ENCODE measurements at places on chromosomes 3 and 15.

DNA sequence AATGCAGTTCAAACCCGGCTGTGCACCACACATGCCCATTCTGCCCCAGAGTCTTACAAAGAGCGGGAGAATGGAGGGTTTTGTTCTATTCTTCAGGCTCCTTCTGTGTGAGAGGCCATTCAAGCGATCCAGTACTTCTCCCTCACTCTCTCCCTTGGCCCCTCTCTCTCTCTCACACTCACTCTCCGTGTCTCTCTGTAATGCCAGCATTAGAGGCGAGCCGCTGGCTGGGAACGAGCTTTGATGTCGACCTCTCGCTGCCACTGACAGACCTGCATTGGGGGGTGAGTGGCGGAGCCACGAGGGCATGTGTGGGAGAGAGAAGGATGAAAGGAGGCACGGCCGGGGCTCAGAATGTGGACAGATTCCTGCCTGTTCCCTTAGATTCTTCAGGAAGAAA is 231.7 kb upstream of the ARRDC4 start:
- H3K27me3 ChIP-seq, result no peaks in the 10 kb centered on the region
- no peaks in the 10 kb centered on the region for H3K4me1 ChIP-seq
- H3K36me3 ChIP-seq, result no peaks in the 10 kb centered on the region
- DNase-seq, result peak; percentile 53
- peak overlapping the region; percentile 19 for H3K27ac ChIP-seq

DNA sequence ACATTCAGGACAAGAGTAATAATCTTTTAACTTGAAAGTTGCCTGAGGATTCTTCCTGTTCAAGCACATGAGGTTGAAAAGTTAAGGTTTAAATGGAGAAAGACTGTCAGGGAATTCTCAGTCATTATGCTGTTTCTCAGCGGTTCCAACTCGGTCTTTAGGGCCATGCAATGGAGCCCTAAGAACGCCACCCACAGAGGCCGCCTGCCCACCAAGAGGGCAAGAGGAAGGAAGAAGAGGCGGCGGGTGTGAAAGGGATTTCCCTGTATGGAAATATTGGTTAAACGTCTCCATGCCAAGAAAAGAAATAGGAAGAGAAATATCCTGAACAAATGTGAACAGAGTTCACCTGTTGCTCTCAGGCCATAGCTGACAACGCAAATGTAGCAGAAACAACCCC is 234.4 kb downstream of the OCA2 start:
- no peaks in the 10 kb centered on the region for H3K27me3 ChIP-seq
- H3K4me3 ChIP-seq, result no peak overlapping the region
- H3K4me1 ChIP-seq, result no peaks in the 10 kb centered on the region
- H3K36me3 ChIP-seq, result no peaks in the 10 kb centered on the region
- H3K27ac ChIP-seq, result no peak overlapping the region
- DNase-seq, result no peak

DNA sequence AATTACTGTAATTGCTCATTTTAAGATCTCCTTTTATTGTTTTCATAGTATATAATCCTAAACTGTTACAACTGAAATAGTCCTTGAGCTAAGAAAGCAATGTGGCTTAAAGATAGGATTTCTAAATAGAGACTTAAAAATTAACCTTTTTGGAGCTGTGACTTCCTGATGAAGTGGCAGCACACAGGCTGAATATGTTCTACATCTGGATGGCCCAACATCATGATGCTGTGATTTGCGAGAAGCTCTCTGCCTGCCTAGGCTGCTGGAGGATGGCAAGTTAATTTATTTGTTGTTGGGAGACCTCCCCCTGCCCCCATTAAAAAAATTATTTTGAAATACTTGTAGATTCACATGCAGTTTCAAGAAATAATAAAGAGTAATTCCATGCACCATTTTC is 134.5 kb downstream of the IGF1R start:
- no peak overlapping the region for H3K4me3 ChIP-seq
- H3K27ac ChIP-seq, result no peak overlapping the region
- no peaks in the 10 kb centered on the region for H3K36me3 ChIP-seq
- H3K27me3 ChIP-seq, result no peaks in the 10 kb centered on the region

DNA sequence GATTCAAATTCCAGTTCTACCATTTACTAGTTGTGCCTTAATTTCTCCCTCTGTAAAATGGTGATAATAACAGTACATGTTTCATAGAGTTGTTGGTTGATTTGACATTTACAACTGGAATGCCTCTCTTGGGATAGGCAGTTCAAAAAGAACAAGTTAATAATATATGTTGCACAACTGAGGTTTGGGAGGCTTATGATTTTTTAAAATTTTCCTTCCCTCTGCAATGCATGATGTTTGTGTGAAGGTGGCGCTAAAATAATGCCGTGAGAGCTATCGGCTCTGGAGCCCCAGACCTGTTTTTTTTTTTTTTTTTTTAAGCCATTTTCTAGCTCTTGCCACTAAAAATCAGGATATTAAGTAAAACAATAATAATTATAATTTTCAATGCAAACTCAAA is 18.6 kb downstream of the DNAJB11 start:
- H3K27me3 ChIP-seq, result no peaks in the 10 kb centered on the region
- H3K4me3 ChIP-seq, result no peak overlapping the region
- no peak for DNase-seq
- H3K4me1 ChIP-seq, result no peaks in the 10 kb centered on the region
- no peak overlapping the region for H3K27ac ChIP-seq

DNA sequence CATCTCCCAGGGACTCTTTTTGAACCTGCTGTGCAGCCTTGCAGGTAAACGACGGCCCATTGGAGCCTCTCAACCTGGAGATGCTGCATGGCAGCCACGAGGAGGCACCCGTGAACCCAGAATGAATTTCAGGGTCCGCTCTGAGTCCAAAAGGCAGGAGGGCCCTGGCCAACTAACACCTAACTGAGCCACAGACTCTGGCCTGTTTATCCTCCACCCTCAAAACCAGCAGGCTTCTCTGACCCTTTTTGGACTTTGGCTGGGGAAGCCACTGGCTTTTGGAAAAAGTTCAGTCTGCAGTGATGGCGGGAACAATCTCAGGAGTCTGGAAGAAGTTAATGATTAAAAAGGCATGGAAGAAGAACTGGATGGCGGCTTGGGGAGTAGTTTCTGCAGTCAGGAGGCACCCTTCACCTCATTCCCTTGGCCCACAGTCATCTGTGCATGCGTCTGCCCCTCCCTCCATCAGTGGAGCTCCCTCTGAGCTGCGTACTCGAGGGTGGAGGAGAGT is 4.1 kb downstream of the PXYLP1 start:
- H3K36me3 ChIP-seq, result no peaks in the 10 kb centered on the region
- peak; percentile 72 for DNase-seq
- no peaks in the 10 kb centered on the region for H3K27me3 ChIP-seq
- H3K4me3 ChIP-seq, result no peak overlapping the region
- H3K27ac ChIP-seq, result no peak overlapping the region

DNA sequence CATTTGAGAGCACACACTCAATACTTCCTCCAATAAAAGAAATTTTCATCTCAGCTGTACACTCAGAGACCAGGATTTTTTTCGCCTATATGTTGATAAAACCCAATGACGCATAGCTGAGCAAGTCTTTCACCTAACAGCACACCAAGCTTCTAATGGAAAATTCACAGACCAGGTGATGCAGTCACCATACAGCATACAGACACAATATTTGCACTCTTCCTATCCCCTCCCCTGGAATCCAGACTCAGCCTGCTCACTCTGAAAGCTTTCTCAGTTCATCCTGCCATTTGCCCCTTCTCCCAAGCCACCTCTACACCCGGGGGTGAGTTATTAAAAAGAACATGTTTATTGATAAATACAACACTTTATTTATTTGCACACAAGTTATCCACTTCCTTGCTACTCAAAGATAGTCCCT is 1.7 kb downstream of the TBC1D5 start:
- no peaks in the 10 kb centered on the region for H3K4me1 ChIP-seq
- no peaks in the 10 kb centered on the region for H3K27me3 ChIP-seq
- no peak for DNase-seq
- peak overlapping the region; percentile 99 for H3K27ac ChIP-seq
- H3K36me3 ChIP-seq, result no peaks in the 10 kb centered on the region

GRCh38 chr15:41944313-41944940 is 27.9 kb downstream of the EHD4 start:
- no peak overlapping the region for H3K4me3 ChIP-seq
- H3K36me3 ChIP-seq, result no peaks in the 10 kb centered on the region
- H3K27me3 ChIP-seq, result no peaks in the 10 kb centered on the region

DNA sequence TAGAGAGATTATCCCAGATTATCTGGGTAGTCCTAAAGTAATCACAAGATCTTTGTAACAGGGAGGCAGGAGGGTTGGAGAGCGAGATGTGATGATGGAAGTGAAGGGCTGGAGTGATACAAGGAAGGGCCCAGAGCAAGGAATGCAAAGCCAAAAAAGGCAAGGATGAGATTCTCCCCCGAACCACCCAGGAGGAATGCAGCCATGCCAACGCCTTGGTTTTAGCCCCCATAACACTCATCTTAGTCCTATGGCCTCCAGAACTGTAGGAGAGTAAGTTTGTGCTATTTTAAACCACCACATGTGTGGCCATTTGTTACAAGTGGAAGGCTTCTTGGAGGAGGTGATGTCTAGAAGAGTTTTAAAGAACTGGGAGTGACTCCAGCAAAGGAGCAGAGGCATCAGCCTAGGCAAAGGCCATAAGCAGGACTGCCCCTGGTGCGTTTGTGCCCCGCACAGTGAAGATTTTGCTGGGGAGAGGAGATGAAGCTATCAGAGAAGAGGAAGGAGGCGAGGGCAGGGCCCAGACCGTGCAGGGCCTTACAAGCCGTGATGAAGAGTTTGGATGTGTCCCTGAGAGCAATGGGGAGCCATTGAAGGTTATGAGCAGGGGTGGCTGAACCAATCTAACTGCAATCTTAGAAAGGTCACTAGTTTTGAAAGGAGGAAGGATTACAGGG is 25.3 kb upstream of the CORO2B start:
- no peaks in the 10 kb centered on the region for H3K36me3 ChIP-seq
- H3K27me3 ChIP-seq, result peaks cover under 1% of the 10 kb centered on the region
- H3K4me3 ChIP-seq, result no peak overlapping the region
- H3K27ac ChIP-seq, result no peak overlapping the region

DNA sequence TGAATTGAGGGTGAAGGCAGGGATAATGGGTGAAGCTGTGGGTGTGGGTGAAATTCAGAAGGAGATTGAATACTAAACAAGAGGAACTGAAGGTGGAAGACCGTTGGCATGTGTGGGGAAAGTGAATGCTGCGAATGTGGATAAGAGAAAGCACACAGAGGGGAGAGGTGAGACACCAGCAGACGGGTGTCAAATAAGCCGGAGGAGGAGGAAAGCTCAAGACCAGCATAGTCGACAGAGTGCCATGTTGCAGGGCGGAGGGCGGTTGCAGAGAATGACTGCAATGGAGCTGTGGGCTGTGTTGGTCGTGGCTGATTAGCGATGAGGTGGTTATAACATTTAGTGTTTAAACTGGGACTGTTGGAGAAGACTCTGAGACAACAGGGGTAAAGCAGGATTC is 16.4 kb upstream of the HCN4 start:
- no peaks in the 10 kb centered on the region for H3K36me3 ChIP-seq
- no peaks in the 10 kb centered on the region for H3K4me1 ChIP-seq
- no peak overlapping the region for H3K4me3 ChIP-seq
- DNase-seq, result no peak
- H3K27ac ChIP-seq, result no peak overlapping the region

- no peaks in the 10 kb centered on the region for H3K4me1 ChIP-seq
- DNase-seq, result no peak
- H3K27me3 ChIP-seq, result no peaks in the 10 kb centered on the region
- H3K4me3 ChIP-seq, result no peak overlapping the region
Measured at GRCh38 chr3:31065765-31066164, 171.3 kb upstream of the GADL1 start.

DNA sequence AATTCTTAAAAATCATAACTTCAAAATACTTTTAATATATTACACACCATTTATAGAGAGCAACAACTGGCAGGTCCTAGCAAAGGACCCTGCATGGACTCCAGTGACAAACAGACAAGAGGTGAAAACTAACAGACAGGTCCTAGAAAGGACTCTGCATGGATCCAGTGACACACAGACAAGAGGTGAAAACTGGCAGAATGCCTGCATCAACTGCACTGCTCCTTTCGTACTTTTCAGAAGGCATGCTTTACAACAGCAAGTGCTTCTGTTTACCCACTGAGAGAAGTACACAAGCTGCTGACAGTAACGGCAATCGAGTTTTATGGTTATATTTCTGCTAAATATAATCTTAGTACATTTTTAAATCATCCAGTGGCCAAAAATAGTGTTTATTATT is 24.3 kb upstream of the GP5 start:
- H3K27me3 ChIP-seq, result no peaks in the 10 kb centered on the region
- no peaks in the 10 kb centered on the region for H3K36me3 ChIP-seq
- H3K4me1 ChIP-seq, result no peaks in the 10 kb centered on the region
- no peak overlapping the region for H3K27ac ChIP-seq
- H3K4me3 ChIP-seq, result no peak overlapping the region

DNA sequence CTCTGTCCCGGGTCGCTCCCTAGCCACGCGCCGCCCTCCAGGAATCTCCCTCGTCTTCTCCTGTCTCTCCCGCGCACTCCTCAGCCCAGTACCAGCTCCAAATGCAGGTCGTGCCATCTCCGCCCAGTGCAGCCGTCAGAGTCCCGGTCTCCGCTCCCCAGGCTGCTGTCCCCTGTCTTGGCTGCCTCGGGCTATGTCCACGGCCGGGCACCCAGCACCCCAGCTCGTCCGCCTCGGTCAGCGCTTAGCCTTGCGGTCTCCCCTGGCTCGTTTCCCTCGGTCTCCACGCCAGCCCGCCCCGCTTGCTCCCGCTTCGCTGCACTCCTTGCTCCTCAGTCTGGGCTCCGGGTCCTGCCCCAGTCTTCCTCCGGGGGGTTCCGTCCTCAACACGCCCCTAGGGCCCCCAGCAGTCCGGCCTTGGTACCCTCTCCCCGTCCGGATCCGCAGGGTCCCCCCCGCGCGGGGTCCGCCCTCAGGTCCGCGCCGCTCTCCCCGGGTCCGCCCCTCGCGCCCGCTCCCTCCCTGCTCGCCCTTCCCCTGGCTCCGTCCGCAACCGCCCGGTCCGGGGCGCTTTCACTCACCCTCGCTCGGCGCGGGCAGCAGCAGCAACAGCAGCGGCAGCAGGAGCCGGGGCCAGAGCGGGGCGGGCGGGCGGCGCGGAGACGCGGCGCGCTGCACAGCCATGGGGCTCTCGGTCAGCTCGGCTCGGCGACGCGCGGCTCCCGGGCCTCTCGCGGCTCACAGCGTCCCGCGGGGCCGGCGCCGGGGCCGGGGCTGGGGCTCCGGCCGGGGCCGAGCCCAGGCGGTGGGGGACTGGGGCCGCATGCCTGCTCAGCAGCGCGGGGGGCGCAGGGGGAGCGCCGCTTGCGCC is 462 bp downstream of the IGDCC3 start:
- H3K4me3 ChIP-seq, result peak overlapping the region; percentile 60
- no peaks in the 10 kb centered on the region for H3K36me3 ChIP-seq
- no peaks in the 10 kb centered on the region for H3K4me1 ChIP-seq
- DNase-seq, result no peak
- no peak overlapping the region for H3K27ac ChIP-seq

DNA sequence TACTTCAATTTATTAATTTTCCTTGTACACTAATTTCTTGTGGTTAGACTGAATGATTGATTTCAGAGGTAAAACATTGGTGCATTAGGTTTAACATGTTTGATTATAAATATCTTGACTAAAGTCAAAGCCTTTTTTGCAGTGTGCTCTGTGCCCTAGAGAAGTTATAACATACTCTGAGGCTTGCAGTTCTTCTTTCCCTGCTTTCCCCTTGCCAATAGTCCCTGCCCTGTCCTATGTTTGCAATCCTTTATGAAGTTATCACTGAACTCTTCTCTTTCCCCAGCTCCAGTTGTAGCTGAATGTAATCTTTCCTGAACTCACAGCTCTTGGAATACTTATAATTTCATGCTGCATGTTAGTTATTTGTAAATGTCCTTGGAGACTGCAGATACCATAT is 35.6 kb downstream of the USP3 start:
- no peak overlapping the region for H3K27ac ChIP-seq
- H3K36me3 ChIP-seq, result no peaks in the 10 kb centered on the region
- H3K4me1 ChIP-seq, result no peaks in the 10 kb centered on the region
- DNase-seq, result no peak
- no peaks in the 10 kb centered on the region for H3K27me3 ChIP-seq
- H3K4me3 ChIP-seq, result no peak overlapping the region
